Fibroblast of lung (primary cell): ENCODE measurements at places on chromosomes 11 and 22. TPM values are rescaled to one million over a fixed set of nuclear protein-coding genes. Genes with fewer than 3 reads are reported as not detected.

TAGLN gene
- 608 and 824 TPM in 2 replicates for total RNA-seq

DNA sequence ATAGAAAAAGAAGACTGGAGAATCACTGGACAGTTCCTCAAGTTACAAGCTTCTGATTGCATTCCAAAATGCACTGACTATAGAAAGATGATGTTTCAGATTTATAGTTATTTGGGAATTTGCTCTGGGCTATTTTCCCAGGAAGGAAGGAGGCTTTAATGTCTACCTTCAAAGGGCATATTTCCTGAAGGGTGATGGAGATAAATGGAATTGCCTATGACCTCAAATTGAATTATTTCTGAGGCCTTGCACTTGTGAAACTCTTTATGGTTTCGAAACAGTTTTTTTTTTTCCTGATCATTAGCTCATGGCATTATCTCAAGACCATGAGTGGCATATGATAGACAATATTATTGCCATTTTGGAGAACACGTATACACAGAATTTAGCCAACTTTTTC lies 333.9 kb downstream of the METTL15 start:
- H3K4me1 ChIP-seq: no peaks in the 10 kb centered on the region
- H3K36me3 ChIP-seq: no peaks in the 10 kb centered on the region
- H3K4me3 ChIP-seq: no peak overlapping the region
- no peak overlapping the region for H3K27ac ChIP-seq
- H3K27me3 ChIP-seq: no peaks in the 10 kb centered on the region
- no peak for DNase-seq

DNA sequence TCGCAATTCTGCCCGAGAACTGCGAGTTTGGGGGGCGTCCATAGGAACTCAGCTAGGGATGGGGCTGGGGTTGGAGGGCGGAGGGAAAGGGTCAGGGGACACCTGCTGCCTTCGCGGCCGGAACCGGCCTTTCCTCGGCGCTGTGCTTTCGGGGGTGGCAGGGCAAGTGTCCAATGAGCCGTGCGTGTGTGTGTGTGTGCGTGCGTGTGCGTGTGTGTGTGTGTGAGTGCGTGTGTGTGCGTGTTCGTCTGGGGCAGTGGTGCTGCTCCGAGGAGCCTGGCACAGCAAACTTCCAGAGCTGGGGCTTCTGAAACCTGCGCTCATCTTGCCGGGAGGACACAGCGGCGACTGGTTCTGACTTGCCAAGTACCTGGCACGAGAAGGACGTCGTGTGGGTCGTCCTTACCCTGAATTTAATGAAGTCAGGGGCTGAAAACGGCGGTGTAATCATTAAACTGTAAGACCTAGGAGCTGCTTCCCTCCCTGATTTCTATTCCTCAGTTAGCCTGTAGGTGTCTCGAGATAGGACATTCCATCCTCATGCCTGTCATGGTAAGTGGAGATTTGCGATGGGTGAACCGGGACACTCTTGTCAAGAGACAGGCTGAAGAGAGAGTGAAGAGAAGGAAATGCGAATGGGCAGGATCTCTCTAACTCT lies 27.0 kb upstream of the AMOTL1 start:
- no peaks in the 10 kb centered on the region for H3K27me3 ChIP-seq
- H3K36me3 ChIP-seq: no peaks in the 10 kb centered on the region
- no peak overlapping the region for H3K27ac ChIP-seq
- DNase-seq: peak; percentile 62
- H3K4me3 ChIP-seq: peak overlapping the region; percentile 43

DNA sequence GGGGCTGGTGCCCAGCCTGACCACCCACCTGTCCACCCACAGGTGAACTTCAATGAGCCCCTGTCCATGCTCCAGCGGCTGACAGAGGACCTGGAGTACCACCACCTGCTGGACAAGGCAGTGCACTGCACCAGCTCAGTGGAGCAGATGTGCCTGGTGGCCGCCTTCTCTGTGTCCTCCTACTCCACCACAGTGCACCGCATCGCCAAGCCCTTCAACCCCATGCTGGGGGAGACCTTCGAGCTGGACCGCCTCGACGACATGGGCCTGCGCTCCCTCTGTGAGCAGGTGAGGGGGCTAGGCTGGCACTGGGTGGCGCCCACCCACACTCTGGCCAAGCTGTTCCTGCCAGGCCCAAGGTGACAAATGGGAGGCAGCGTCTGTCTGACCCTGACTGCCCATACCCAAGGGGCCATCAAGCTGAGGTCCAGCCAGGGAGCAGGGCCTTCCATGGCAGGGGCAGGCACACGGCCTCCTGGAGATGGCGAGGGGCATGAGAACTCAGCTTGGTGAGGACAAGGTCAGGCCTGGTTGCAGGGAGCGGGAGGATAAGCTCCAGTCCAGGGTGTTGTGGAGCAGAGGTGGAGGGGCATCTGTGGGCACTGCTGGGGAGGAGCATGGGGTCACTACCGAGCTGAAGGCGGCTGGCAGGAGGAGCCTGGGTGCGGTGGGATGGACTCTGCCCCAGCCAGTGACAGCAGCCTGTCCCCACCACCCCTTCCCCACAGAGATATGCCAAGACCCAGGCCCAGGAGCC lies 77.7 kb downstream of the MORC2 start:
- H3K36me3 ChIP-seq: no peaks in the 10 kb centered on the region
- H3K27ac ChIP-seq: no peak overlapping the region
- no peaks in the 10 kb centered on the region for H3K4me1 ChIP-seq
- H3K27me3 ChIP-seq: no peaks in the 10 kb centered on the region
- peak; percentile 23 for DNase-seq

GRCh38 chr22:27804470-27805297 lies 3.1 kb upstream of the MN1 start:
- H3K36me3 ChIP-seq: no peaks in the 10 kb centered on the region
- no peak overlapping the region for H3K4me3 ChIP-seq
- peak; percentile 67 for DNase-seq
- H3K27ac ChIP-seq: no peak overlapping the region

DNA sequence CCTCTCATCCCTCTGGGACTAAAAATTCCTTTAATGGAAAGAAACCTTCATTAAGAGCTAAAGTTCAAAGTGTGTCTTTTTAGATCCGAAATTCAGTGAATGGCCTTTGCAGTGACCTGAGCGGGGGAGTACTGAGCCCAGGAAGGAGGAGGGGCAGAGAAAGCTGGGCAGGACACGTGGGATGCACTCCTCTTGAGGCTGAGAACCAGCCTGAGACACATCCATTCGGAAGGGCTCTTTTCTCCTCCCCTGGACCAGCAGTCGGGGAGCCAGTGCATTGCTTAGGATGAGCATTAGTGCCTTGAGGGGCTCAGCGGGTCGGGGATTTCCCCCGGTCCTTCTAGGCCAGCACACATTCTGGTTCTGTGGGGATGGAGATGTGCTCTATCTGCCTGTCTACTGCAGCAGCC lies 258.9 kb upstream of the B3GAT1 start:
- no peak overlapping the region for H3K4me3 ChIP-seq
- no peaks in the 10 kb centered on the region for H3K27me3 ChIP-seq
- H3K4me1 ChIP-seq: no peaks in the 10 kb centered on the region
- DNase-seq: no peak
- no peak overlapping the region for H3K27ac ChIP-seq
- H3K36me3 ChIP-seq: no peaks in the 10 kb centered on the region
